Head of caudate nucleus (tissue), 42 donors: ENCODE measurements at places on chromosomes 5 and 9.

GRCh38 chr5:138468133-138468965 lies 3.1 kb downstream of the EGR1 start:
- no peak for DNase-seq

GRCh38 chr5:150211156-150212030 lies 21.5 kb downstream of the SLC6A7 start:
- no peak for DNase-seq

DNA sequence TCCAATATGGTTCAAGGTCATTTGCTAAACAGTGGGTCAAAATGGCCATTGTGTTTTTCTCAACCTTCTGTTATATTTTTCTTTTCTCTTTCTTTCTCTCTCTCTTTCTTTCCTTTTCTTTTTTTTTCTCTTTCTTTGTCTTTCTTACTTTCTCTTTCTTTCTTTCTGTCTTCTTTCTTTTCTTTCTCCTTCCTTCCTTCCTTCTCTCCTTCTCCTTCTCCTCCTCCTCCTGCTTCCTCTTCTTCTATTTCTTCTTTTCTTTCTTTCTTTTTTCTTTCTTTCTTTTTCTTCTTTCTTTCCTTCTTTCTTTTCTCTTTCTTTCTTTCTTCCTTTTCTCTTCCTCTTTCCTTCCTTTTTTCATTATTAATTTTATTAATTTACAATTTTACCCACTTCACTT lies 619.5 kb downstream of the IRX1 start:
- DNase-seq: no peak

- DNase-seq: no peak
These were observed 6.9 kb downstream of the TAF7 start for GRCh38 chr5:141313711-141314110.

- DNase-seq: no peak
These were observed 111.8 kb upstream of the SEMA6A start for GRCh38 chr5:116686438-116686837.

DNA sequence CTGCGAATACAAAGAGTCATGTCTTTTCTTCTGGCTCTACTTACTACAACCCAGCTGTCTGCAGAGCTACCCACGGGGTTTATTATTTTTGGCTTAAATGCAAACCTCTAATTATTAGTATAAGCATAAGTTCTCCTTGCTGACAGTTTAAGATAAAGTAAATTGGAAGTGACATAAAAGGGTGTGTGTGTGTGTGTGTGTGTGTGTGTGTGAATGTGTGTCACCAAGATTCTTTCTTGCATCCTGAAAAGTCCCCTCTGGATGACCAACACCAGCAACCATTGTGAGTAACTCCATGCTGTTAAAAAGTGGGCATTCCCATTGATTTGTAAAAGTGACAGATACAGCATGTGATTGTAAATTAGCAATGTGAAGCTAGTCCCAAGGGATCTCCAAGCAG lies 803.8 kb upstream of the ZNF608 start:
- DNase-seq: no peak

DNA sequence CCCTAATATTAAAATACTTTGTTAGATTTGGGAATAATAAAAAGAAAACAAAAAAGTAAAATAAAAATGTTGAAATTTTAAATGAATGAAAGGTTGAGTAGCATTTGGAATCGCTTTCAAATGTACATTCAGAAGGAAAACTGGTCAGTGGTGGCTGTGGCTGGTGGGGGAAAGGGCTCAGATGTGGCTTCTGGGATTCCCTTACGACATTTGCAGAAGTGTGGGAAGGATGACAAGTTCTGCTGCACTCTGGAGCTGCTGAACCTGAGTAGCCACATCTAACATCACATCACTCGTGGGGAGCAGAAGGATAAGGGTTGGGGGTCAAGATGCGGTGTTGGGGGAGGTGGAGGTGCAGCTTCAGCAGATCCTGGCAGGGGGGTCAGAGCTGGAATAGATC lies 25.6 kb upstream of the CAST start:
- no peak for DNase-seq

- DNase-seq: peak; percentile 28
These were observed 10.6 kb upstream of the FAM163B start for GRCh38 chr9:133619791-133620190.
